ENCODE measurements at places on chromosomes 3 and 15.

- DNase-seq: no peak
Observed at GRCh38 chr3:106256249-106256957, 387.6 kb upstream of the CBLB start.

- DNase-seq: no peak
Observed at GRCh38 chr3:178445139-178445538, 91.1 kb upstream of the KCNMB2 start.

DNA sequence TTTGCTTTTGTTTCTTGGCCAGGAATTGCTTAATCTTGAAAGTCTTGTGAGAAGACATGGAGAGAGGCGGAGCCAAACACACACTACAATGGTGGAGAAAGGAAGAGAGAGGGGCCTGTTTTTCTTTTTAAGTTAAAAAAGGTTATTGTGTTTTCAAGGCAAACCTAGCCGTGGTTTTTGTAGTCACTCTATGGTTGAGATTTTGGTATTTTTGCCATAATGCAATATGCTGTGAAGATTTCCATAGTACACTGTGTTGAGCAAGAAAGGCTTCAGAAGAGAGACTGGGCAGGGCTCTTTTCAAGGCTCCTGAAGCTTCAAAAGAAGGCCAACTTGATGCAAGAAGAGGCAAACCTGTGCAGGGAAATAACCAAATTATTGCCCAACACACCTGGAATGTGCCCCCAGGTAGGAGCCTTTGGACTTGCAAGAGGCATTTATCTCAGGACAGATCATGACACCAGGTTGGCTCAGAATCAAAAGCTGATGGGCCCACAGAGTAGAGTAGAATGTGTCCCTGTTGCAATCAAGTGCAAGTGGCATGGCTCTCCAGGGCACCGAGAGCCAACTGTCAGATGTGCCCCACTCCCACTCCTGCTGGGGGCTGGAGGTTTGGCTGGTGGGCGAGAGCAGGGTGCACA is 22.1 kb downstream of the AMOTL2 start:
- DNase-seq: no peak

DNA sequence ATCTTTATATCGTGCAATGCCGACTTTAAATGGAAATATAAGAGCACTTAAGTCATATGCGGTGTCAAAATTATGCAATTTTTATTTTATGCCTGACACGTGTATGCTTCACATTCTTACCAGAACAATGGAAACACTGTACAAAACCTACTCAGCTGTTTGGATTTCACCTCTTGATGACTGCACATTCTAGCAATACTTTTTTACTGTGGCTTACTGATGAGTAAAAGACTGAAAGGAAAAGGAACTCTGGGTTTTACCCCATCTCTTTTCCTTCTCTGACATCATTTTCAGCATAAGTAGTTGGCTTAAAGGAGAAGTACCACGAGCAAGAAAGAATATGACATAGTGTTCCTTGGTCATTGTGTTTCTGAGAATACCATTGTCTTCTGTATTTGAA is 142.8 kb downstream of the POLR2M start:
- DNase-seq: no peak

GRCh38 chr3:151431940-151432339 is 28.9 kb downstream of the IGSF10 start:
- DNase-seq: no peak

DNA sequence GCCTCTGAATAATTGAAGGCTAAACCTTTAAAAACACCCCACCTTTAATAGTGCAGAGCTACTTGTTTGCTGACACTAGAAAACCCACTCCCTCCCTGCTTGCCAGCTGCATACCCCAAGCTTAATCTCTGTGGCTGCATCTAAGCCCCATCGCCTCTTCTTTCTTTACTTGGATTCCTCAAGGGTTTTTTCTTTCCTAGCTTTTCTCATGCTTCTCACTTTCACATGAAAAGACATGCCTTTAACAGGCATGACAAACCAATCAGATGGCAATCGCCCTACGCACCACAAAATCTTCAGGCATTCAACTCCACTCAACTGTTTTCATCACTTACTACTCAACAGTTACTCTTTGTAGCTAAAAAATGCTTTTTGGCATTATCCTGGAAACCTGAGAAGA is 77.5 kb downstream of the PLD1 start:
- DNase-seq: no peak

DNA sequence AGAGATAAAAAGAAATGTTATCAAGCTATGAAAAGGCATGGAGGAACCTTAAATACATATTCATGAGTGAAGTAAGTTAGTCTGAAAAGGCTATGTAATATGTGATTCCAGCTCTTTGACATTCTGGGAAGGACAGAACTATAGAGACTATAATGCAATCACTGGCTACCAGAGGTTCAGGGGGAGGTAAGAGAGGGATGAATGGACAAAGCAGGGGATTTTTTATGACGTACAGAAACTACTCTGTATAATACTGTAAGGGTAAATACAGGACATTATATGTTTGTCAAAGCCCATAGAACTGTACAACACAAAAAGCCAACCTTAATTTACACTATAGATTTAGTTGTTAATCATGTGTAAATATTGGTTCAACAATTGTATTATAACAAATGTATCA is 46.1 kb downstream of the MCTP2 start:
- DNase-seq: no peak

- no peak for DNase-seq
Observed at GRCh38 chr3:12947504-12948369, 106.4 kb upstream of the RPL32 start.

DNA sequence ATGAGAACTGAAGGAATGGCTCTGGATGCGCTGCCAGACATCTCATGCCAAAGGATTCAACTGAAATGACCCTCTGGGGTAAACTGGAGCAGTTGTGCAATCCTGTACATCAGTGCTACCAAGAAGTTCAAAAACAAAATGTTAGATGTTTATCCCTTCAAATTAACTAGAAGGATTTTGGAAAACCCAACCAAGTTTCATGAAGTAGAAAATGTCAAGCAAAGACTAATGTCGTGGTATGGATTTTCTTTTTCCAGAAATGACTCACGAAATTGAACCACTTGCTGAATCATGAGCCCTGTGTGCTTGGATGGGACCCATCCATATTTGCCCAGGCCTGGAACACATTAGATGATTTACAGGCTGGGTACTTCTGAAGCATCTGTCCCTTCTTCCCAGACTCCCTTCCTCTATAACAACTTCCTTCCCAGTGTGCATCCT is 101.6 kb downstream of the LRTM1 start:
- no peak for DNase-seq

- no peak for DNase-seq
Observed at GRCh38 chr15:43943511-43943910, 116.7 kb downstream of the WDR76 start.

DNA sequence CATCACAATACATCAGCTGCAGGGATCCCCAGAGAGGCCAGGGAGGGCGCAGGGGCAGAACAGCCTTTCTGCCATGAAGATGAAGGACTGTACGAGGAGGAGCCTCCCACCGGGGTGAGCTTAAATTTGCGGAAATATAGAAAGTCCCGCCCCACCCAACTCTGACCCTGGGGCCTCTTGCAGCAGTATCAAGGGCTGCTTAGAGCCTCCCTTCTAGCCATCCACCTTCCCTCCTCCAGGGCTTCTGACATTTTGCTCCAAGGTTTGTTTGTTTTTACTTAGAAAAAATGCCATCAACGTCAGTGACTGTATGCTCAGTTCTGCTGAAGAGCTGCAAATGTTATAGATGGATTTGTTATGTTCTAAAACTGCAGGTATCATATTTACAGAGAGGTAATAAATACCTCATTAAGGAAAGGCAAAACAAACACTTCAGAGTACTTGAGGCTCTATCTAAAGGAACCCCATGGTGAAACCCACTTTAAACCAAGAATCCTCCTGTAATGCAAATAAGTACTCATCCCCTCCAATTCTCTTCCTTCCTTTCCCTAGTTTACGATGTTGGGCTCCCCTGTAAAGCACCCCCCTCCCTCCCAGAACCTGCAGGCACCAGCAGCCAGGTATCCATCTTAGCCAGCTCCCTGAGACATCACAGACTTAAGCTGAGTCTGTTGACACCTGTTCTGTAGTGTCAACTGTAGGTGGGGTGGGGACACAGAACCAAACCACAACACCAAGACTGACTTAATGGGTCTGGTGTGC is 30.5 kb downstream of the RFTN1 start:
- no peak for DNase-seq

- no peak for DNase-seq
Observed at GRCh38 chr15:77021803-77022381, 27.0 kb downstream of the PSTPIP1 start.

DNA sequence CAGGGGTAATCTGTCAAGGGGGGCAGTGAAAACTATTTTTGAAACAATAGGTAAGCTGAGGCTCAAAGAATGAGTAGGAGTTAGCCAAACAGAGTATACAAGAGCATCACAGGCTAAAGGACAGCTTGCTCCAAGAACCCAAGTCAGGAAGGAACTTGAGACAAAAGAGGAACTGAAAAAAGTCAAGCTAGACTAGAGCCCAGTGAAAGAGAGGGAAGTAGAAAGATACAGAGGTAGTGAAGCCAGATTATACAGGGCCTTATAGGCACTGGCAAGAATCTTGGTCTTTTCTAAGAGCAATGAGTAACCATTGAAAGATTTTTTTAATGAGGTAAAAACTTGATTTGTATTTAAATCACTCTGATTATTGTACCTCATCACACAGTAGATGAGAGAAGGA is 69.9 kb downstream of the FILIP1L start:
- no peak for DNase-seq

DNA sequence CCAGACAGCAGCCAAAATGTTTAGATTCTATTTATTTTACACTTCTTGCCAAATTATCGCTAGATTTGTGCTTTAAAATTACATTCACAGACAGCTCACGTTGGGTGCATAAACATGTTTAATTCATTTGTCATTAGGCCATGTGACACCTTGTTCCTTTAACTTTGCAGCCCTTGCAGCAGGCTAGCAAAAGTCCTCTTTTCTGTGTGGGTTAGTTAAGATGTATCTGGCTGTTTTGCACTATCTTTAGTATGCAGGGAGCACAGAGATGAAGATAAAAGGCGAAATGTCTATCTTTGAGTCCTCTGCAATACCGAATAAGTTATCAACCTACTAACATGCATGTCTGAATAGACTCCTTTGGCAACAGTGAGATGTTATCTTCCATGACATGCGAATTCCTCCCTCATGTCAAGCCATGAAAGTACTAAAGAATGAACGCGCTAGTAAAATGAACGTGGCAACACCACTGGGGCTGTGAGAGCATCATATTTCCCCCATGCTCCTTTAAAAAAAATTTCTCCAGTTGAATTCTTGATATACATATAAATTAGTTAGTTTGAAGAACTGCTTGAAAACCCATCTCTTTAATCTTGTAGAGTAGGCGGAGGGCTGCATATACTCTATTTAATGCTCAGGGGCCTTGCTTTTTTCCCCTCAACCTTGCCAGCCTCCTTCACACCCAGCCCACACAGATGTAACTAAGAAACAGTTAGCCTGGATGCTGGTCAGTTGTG is 620.4 kb upstream of the NR2F2 start:
- no peak for DNase-seq

DNA sequence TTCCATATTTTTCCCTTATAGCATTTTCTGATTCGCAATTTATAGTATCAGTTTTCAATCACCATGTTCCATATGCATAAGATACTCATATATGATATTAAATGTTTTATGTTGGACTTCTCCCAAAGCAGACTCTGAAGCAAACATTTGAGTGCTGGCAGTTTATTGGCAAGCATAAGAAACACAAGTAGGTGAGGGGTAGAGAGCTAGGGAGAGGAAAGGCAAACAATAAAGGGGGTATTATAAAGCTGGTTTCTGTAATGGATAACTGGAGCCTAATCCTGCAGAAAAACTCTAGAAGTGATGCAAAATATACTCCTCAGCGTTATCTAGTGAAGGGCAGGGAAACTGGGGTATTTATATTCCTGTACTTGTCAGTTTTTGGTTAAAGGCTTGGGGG is 491.5 kb upstream of the TGFBR2 start:
- DNase-seq: no peak

DNA sequence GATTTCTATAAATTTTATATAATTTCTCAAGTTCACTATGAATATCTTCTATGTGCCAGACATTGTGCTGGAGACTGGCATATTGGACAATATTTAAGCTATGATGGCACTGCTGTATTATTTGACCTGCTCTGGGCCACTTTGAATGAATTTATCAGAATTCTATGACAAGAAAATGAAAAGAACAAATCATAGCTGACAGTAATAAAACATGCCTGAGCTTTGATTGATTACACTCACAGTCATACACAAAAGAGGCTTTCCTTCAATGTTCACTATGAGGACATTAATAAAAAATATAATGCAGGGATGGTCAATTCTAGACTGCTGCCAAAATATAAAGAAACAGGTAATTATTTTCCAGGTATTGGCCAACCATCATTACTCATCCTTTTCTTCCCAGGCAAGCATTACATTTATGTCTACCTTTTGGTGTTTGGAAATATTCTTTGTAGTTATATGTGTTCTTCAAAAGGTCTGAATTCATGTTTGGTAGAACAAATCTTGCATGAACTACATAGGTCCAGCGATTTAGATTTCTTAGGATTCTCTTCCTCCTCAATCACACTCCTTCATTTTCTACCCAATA is 81.0 kb upstream of the ALCAM start:
- no peak for DNase-seq

DNA sequence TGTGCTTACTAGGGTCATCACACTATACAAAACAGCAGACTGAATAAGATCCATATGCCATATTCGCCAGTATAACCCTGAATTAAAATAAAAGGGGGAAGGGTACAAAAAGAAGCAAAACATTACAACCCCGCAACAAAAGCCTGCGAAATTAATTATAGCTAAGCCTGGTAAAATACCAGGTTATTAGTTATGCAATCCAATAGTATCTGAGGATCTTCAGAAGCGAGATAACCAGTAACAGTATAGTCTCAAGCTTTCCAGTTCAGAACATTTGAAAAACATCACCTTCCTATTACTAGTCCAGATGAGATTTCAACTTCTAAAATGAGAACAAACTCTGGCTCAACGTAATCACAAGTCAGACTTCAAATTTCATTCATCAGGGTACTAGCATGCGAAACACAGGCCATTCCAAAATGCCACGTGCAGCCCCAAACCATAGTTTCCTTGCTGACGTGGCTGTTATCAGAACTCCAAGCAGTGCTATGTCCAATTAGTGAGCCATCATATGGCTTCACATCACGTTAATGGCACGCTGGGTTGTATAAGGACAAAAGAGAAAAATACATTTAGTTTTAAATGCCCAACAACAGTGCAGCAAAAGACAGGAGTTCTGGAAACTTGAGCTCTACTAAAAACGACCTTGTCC is 1.1 kb downstream of the SSR3 start:
- no peak for DNase-seq

DNA sequence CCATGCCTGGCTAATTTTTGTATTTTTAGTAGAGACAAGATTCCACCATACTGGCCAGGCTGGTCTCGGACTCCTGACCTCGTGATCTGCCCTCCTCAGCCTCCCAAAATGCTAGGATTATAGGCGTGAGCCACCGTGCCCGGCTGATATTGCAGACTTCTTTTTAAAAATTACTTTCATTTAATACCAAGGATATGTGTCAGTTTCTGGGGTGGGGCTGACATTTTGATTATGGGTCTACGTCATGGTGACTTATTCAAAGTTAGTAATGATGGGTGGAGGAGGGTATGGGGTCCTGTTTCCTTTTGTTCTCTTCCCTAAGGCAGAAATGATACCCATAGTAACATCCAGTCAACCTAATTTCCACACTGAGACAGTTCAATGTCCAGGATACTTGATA is 34.7 kb downstream of the GBE1 start:
- no peak for DNase-seq

Data from stimulated activated CD4-positive, alpha-beta T cell treated with anti-CD3 and anti-CD28 coated beads, Interleukin-12 subunit alpha, Interleukin-12 subunit beta, amount 100 ng/mL, for 24 hours (primary cell).